ENCODE measurements at places on chromosomes 7 and 10.
A peak's percentile ranks its signal among the peaks of the same experiment; 100 is the strongest.

GRCh38 chr10:6579904-6580278, at the start of gene PRKCQ:
Gene PRKCQ (minus strand): TSS chr10:6580276. CDS start chr10:6515135, 65,141 bp downstream.
- no peak for DNase-seq

DNA sequence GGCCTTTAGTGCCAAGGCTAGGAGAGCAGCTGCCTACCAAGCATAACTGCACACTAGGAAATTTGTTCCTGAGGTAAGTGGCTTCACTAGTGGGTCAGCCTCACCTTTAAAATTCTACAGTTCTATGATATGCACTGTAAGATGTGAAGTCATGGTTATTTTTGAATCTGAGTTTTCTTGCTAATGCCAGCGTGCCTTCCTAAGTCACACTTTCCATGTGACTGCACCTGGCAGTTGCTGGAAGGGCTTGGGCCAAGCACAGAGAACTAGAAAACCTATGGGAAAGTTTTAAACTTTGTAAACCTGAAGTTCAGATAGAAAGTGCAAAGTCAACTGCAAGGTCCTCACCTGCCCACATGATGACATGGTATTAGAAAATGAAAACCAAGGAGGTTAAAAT, 42.5 kb downstream of the STEAP1B start:
- no peak for DNase-seq

DNA sequence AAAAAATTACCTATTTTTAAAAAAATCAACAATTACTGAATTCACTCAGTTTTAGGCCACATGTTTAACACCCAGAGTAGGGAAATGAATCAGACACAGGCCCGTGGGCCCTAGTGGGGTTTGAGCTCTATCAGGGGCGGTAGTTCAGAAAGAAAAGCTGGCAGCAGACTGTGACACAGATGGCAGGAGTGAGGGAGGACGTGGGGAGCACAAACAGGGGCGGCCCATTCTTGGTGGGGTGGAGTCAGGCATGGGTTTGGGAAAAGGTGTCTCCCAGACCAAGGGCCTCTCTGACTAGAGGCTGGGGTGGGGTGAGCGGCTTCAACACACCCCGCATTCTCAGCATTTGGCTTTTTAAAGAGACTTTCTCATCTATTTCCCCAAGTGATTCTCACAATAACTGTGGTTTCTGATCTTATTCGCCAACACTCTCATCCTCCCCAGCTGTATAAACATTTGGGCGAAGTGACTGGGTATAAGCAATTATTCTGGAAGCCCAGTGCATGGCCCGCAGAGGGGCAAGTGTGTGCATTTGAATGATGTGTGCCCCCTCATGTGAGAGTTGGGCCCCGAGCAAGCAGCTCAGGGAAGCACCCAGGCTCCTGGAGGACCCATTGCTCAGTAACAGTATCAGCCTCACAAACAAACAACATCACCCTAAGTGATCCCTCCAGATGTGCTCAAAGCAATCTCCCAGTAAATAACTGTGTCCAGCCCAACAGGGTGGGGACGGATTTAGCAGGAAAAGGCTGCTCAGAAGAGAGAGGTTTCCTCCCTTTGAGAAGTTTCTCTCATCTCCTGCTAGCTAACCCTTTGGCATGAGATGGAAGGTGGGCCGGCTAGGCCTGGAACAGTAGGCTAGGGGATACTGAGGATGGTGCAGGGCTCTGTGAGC, 437.6 kb upstream of the ZMIZ1 start:
- DNase-seq, result no peak

DNA sequence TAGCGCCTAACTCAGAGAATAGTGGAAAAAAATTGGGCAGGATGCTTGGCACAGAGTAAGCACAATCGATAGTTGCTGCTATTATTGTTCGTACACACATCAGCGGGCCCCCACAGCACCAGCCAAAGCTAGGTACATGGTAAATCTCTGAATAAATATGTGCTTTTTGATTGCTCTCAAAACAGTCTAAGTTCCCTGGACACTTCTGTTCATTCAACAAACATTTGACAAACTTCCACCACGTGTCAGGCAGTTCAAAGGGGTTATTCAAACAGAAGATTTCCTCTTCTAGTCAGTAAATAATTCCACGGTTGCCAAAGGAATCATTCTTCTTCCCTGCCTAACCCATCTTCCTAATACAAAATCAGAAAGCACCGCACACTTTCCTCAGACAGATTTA, 150.8 kb downstream of the DGKI start:
- DNase-seq, result no peak

DNA sequence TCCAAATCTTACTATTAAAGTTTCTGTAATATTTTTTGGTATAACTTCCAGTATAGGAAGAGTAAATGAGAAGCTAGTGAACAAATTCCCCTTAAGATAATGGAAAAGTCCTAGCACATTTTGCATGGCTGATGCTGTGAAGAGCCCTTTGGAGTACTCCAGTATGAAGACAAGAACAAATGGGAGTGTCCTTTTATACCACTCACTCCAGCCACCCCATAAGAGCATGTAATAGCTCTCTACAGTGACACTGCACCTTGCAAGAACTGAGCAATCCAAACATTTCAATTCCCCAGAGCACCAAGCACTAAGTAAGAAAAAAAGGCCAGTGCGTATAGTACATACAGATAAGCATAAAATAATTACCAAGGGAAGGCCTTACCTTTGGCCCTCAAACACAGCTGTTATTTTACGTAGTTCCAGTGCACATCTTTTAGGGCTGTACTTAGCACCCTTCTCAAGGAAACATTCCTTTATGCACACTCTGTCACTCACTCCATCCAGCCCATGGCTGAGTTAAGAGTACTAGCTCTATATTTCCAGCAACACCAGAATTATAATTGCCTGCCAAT, 135.4 kb downstream of the ST7 start:
- DNase-seq, result no peak

- no peak for DNase-seq
Measured at GRCh38 chr10:80144067-80144695, 11.7 kb downstream of the PLAC9 start.

GRCh38 chr7:156487811-156488533, 152.6 kb upstream of the RNF32 start:
- no peak for DNase-seq

GRCh38 chr7:77800158-77800557, 1.6 kb downstream of the PHTF2 start:
- no peak for DNase-seq

DNA sequence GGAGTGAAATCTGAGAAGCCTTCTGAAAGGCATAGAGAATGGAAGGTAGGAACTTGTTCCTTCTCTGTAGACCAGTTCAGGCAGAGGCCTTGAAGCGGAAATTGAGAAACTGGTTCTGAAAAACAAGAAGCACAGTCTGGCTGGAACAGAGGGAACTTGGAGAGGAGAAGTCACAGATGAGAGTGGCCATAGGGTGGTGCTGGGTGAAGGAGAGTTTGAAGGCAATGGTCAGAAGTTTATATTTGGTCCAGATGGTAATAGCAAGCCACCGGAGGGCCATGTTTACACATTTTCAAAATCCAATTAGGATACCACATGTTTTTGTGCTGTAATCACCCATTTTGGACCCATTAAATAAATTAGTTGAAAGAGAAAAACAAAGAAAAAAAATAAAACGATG, 692.5 kb downstream of the INHBA start:
- peak; percentile 32 for DNase-seq

GRCh38 chr10:131636841-131637724, 263.7 kb upstream of the PPP2R2D start:
- DNase-seq, result no peak

- no peak for DNase-seq
Measured at GRCh38 chr10:62230344-62231121, 38.1 kb downstream of the RTKN2 start.

GRCh38 chr10:109358325-109358724, 565.0 kb downstream of the XPNPEP1 start:
- no peak for DNase-seq

GRCh38 chr10:46223064-46223480, 63.7 kb upstream of the ANTXRL start:
- DNase-seq, result no peak

- DNase-seq, result no peak
Measured at GRCh38 chr7:116316838-116317628, 106.7 kb downstream of the TES start.

- DNase-seq, result no peak
Measured at GRCh38 chr7:79453558-79454360, at the start of gene MAGI2. Gene MAGI2 (minus strand): TSS chr7:79453667. CDS start chr7:79453320, 347 bp downstream.

DNA sequence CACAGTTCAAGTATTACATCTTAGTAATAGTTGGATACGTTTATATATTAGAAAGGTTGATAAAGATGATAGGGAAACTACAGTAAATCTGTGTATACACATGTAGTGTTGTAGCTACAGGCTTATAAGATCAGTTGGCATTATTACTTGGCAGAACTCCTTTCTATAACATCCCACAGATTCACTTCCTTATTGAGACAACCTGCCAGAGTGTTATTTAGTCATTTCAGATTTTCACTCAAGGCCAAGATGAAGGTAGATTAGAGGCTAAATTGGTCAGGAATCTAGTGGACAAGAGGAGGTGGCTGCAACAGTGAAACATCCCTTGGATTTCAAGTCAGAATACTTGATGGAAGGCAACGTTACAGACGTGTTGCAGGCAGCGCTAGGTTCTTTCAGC, 63.0 kb downstream of the PAPSS2 start:
- no peak for DNase-seq

GRCh38 chr7:48337012-48337621, 165.9 kb downstream of the ABCA13 start:
- peak; percentile 40 for DNase-seq

DNA sequence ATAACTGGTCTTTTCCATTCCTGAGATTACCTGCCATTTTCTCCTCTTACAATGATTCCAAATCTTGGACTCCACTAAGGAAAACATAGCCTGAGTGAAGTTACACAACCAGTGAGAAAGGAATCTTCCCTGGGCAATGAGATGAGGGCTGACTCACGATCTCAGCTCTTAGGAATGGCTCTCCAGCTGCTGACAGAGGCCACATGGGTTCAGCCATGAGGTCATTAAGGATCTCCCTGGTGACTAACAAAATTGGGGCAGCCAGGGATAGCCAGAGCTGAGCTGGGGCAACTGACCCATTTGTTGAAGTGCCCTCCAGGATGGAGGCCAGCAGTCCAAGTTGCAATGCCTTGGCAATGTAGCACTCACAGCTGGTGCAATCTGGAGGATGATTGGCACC, 78.7 kb upstream of the MKLN1 start:
- DNase-seq, result no peak

- DNase-seq, result peak; percentile 81
Measured at GRCh38 chr7:142496545-142496991, 238.7 kb upstream of the PRSS58 start.

DNA sequence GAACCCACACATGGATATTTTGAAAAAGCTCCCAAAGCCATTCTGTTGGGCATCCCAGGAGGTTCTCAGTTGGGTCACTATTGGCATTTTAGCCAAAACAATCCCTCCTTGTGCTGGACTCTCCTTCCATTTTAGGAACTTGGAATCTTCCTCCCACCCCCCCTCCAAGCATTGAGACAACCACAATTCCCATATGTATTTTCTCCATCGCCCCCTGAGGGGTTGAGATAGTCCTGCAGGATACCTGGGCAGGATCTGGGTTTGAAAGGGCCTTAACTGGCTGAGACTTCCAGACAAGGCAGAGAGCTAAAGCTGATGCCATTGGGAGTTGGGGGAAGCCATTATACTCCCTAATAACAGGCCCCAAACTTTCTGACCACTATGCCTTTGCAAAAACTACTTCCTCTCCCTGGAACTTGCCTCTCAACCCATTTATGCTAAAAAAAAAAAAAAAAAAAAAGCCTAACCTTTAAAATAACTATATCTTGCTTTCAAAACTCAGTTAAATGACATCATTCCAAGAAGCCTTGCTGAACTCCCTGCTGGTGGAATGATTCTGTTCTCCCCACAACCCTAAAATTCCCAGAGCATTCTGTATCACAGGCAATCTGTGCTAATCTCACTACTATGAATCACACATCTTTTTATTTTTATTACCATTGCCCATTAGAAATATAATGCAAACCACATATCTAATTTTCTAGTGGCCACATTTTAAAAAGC, 77.5 kb upstream of the PDE1C start:
- no peak for DNase-seq

GRCh38 chr7:92717993-92718716, 118.2 kb downstream of the CDK6 start:
- DNase-seq, result no peak

DNA sequence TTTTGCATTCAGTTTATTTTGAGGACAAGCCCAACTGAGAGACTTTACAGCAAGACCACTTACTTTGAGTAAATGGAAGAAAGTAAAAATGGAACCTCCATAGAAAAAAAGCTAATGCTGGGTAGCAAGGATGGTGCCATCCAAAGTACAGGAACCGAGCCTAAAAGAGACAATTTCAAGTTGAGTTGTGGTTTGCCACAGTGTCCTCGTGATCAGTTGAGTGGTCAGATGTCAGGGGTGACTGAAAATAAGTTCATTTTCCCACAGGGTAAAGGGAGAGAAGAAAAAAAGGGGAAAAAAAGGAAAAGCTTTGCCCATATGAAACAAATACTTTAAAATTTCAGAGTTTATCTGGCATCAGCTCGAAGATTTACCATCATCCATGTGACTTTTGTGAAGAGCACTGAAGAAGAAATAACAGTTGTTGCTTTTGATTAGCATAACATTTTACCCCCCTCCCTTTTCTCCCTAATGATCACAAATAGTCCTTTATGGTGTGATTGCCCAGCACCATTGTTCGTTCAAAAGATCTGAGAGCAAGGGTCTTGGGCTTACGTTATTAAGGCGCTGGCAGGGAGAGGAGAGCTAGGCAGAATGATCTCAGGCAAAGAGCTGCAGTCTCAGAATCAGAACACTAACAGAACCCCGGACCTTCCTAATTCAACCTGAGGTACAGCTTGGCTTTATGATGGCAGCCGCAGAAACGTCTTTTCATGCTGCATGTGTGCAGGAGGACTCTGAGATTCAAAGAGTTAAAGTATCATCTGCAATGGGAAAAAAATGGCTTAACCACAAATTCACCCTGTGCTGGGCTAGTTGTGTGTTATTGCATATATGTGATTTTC, 338.1 kb downstream of the RNLS start:
- DNase-seq, result no peak

GRCh38 chr10:70920519-70920918, 32.2 kb upstream of the PCBD1 start:
- no peak for DNase-seq

- no peak for DNase-seq
Measured at GRCh38 chr10:4831091-4831490, 5.1 kb downstream of the AKR1E2 start.

GRCh38 chr7:87210506-87210905, 9.0 kb downstream of the TMEM243 start:
- DNase-seq, result no peak

GRCh38 chr10:19483421-19483820, 332.8 kb upstream of the PLXDC2 start:
- no peak for DNase-seq

Data from AML-193 (cell line).